ENCODE measurements at places on chromosomes 16 and 17.
A peak's percentile ranks its signal among the peaks of the same experiment; 100 is the strongest.

- DNase-seq: no peak
Measured at GRCh38 chr17:67227488-67227887, 17.5 kb downstream of the HELZ start.

GRCh38 chr16:2963723-2964474, at the start of gene KREMEN2:
TSS of gene KREMEN2 (plus strand) at chr16:2964275. CDS start at chr16:2964521, 246 bp downstream.
- peak; percentile 70 for DNase-seq

GRCh38 chr16:76729525-76729924, 452.3 kb downstream of the CNTNAP4 start:
- no peak for DNase-seq

GRCh38 chr16:55401046-55401445, 77.0 kb downstream of the IRX6 start:
- DNase-seq: no peak

GRCh38 chr17:74757931-74758847, 9.8 kb downstream of the NHERF1 start:
- no peak for DNase-seq

- DNase-seq: no peak
Measured at GRCh38 chr17:530851-531250, 178.2 kb upstream of the RPH3AL start.

- DNase-seq: no peak
Measured at GRCh38 chr17:60863892-60864707, 186.4 kb downstream of the BCAS3 start.

DNA sequence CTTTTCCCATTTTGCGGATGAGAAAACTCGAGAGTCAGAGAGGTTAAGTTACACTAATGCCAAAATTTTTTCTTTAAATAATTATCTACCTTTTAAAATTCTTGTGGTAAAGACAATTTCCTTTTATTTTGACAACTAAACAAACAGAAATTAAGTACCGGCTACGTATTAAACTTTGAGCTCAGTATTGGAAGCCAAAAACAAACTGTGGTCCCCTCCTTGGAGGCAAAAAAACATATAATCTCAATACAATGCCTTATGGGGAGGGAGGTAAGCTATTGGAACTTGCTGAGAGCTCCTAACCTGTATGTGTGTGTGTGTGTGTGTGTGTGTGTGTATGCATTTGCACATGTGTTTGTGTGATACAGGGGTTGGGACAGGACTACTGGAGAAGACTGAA, 2.2 kb downstream of the KRTAP2-4 start:
- no peak for DNase-seq

GRCh38 chr16:68707340-68708152, 29.5 kb upstream of the CDH1 start:
- no peak for DNase-seq

- no peak for DNase-seq
Measured at GRCh38 chr16:86988920-86989696, 328.1 kb downstream of the C16orf95 start.
